Renal cortical epithelial cell (primary cell): ENCODE measurements at places on chromosomes 2 and 18. TPM values are rescaled to one million over a fixed set of nuclear protein-coding genes. Genes with fewer than 3 reads are reported as not detected.
A peak's percentile ranks its signal among the peaks of the same experiment; 100 is the strongest.

- no peak for DNase-seq
These were observed 70.6 kb downstream of the LDAH start for GRCh38 chr2:20752293-20752692.

- peak; percentile 63 for DNase-seq
These were observed 4.4 kb upstream of the RNF103 start for GRCh38 chr2:86628091-86628522.

DNA sequence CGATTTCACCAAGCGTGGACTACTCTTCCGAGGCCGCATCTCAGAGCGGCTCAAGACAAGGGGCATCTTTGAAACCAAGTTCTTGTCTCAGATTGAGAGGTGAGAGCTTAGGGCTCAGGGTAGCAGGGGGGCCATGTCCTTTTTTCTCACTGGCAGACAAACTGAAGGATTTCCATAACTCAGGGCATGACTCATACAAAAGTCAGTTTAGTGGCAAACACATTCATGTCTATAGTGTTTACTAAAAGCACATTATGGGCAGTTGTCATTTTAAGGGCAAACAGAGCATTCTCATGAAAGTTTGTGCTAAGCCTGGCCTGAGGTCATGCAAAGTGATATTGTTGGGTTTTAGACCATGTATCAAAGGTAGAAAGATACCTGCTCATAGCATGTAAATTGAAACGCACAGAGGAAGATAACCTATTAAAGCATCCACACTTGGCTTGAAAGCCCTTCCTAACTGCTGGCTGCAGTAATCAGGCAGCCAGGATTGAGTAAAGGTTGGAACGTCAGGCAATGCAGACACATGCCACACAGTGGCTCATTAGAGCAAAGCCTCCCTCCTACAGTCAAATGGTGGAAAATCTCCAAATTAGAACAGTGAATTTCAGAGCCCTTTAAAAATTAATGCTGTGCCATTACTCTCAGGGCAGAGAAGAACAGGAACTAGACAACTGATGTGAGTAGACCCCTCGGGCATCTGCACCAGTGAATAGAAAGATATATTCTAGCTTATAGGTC is 54.2 kb downstream of the HK2 start:
- DNase-seq: no peak

- DNase-seq: no peak
These were observed 168.7 kb downstream of the GLI2 start for GRCh38 chr2:120904379-120904778.

GRCh38 chr2:105150231-105150630 is 91.3 kb upstream of the GPR45 start:
- DNase-seq: no peak

DNA sequence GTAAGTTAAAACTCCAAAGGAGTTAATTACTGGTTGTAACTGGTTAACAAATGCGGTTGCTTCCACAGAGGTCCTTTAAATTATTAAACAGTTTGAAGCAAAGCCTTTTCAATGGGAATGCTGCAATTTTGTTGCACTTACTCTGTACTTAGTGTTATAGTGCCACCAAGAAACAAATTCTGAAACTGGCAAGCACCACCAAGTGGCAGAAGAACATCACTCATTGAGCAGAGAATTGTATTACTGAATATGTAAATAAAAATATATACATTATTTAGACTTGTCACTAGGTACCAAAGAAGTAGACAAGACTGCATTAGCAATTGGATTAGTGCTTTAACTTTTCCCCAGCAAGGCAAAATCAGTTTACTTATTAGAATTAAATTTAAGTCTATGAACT is 2.6 kb upstream of the TMEFF2 start:
- DNase-seq: no peak

GRCh38 chr2:8679567-8679826 is 2.4 kb upstream of the ID2 start:
- peak; percentile 47 for DNase-seq

- peak; percentile 99 for DNase-seq
These were observed 20.7 kb upstream of the SULT1C2 start for GRCh38 chr2:108268001-108268400.

DNA sequence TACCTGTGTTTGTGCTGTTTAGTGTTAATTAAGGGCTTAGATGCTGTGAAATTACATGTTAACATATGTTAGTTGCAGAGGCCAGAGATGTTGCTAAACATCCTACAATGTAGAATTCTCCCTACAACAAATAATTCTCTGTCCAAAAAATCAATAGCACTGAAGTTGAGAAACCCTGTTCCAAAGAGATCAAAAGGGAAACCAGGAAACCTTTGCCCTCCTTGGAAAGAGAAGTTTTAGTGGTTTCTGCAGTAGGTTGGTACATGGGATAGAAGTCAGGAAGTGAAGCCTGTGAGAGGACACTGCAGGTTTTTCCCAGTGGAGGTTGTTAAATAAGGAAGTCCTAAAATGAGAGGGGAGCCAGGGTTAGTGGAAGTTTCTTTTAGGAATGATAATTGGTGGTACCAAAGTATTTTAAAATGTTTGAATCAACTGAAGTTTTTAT is 6.3 kb upstream of the RMDN2 start:
- DNase-seq: peak; percentile 37

GRCh38 chr2:42249887-42250286 is 80.7 kb downstream of the EML4 start:
- peak; percentile 77 for DNase-seq

GRCh38 chr18:51121597-51121857 is 76.0 kb downstream of the MEX3C start:
- no peak for DNase-seq

DNA sequence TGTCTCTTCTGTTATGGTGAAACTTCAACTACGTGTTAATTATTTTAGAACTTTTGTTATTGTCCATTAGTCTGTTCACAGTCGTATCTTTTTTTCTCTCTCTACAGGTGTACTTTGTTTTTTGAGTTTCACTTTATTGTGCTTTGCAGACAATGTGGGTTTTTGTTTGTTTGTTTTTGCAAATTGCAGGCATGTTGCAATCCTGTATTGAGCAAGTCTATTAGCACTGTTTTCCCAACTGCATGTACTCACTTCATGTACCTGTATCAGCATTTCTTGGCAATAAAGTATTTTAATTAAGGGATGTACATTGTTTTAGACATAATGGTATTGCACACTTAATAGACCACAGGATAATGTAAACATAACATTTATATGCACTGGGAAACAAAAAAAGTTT is 99.1 kb upstream of the FAM110C start:
- DNase-seq: peak; percentile 35

DNA sequence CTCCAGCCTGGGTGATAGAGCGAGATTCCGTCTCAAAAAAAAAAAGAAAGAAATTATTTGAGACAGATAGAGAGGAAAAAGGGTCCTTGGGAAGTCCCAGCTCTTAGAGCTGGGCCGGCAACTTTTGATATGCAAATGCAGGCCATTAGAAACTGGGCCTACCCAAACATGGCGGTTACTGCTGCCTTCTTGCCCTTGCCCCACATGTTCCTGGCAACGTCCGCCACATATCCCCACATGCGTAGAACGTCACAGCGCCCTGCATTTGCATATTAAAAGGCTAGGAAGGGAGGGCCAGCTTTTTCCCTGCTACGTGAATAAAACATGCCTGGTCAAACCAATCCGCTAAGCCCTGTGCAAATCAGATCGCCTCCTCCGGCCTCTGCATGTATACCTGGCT is 40.7 kb upstream of the LBH start:
- no peak for DNase-seq

DNA sequence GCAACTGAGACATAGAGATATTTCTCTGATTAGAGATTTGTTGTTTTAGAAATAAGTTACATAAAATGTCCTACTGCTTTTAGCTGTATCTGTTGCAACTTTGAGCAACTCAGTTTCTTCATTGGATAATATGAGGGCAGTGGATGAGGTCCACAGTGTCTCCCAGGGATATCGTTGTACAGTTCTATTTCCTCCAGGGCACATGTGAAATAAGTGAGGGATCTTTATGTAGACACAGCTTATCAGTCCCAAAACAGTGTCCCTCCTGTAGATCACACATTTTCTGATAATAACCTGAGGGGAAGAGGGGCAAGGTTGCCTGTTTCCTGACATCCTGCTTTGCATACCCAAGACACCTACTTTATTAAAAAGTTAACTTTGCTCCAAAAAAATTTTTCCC is 1231.2 kb upstream of the ZEB2 start:
- no peak for DNase-seq

DNA sequence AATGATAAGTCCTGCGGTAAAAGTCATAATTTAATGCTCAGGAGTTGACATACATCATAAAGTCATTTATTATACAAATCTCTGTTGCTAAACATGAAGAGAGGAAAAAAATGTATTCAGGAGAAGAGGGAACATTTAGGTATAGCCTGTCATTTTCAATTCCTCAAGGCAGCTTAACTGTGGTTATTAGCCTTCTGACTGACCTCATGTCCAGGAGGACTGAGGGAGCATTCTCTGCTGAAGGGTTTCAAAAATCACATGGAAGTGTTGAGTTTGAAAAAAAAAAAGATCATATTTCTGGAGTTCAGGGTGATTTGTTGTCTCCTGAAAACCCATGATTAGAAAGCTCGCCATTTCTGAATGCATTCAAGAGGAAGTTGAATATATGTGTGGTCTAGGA is 1371.1 kb upstream of the LRRTM1 start:
- DNase-seq: no peak

GRCh38 chr2:202122163-202122540 is 49.1 kb downstream of the KIAA2012 start:
- DNase-seq: no peak

DNA sequence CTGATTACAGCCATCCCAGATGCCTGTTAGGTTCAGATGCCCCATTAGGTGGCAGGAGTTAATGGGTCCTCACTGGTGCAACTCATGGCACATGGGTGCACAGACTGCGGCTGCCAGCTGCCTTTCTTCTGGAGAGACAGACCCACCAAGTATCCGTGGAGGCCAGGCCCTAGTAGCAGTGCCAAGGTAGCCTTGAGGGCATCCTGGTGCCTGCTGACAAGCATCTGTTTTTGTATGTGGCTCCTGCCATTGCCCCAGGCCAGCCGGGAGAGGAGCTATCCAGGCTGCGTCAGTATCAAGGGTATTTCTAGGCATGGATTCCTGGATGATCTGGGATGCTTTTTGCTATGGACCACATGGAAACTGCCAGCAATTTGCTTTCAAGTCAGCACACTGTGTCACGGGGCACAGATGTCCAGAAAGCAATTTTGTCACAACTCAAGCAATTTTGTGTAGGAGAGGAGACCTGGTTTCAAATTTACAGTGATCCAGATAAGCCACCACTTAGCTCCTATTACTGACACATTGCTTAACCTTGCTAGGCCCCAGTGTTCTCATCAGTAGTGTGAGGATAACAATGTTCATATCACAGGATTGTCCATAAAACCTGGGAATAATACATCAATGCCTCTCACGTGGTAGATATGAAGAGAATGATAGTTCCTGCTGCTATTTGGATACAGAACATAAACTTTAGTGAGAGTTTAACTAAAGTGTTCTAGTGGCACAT is 815.1 kb upstream of the RAB6C start:
- no peak for DNase-seq

- DNase-seq: peak; percentile 23
These were observed 11.4 kb downstream of the OSGEPL1 start for GRCh38 chr2:189751080-189751658.

DNA sequence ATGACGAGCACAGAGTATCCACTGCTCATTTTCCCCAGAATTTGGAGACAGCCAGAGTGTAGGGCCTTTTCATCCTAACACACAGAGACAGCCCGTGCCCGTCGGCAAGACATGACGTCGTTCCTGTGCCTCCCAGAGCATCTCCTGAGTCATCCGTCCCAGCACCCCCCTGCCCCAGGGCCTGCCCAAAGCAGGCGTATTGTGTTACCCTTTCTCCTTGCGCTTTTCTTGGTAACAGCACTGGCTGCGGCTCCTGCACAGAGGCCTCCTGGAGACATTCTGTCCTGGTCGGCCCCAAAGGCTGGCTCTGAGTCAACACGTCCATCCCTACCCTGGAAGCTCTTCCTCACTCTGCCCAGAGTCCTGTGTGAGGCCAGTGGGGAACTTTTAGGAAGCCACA is 217.1 kb downstream of the KLHL29 start:
- DNase-seq: no peak

GRCh38 chr2:208643145-208643544 is 236.6 kb downstream of the PTH2R start:
- DNase-seq: peak; percentile 27

- no peak for DNase-seq
These were observed 335.5 kb upstream of the SPRED2 start for GRCh38 chr2:65767946-65768345.

COL4A3 gene
- total RNA-seq: 1.7 and 30.8 TPM in 2 replicates

TXNDC2 gene
- total RNA-seq: not detected in 2 replicates

G6PC2 gene
- not detected in 2 replicates for total RNA-seq

HOXD9 gene
- 2.4 and 15.7 TPM in 2 replicates for total RNA-seq

DCDC2C gene
- total RNA-seq: not detected in 2 replicates

ANKRD36 gene
- 14.8 and 41.6 TPM in 2 replicates for total RNA-seq

CCBE1 gene
- 8.7 and 9.6 TPM in 2 replicates for total RNA-seq

ADNP2 gene
- total RNA-seq: 22.4 and 22.9 TPM in 2 replicates

CHRNG gene
- total RNA-seq: not detected in 2 replicates

GPR39 gene
- 9.2 and 26.0 TPM in 2 replicates for total RNA-seq

TMSB10 gene
- total RNA-seq: 4,859 and 12,113 TPM in 2 replicates
